Activated CD4-positive, alpha-beta T cell treated with anti-CD3 and anti-CD28 coated beads, Interleukin-2, amount 50 U/mL, for 4 hours (primary cell): ENCODE measurements at places on chromosomes 7 and 10.

- no peak for DNase-seq
Observed at GRCh38 chr10:114810926-114811325, 10.7 kb upstream of the FHIP2A start.

DNA sequence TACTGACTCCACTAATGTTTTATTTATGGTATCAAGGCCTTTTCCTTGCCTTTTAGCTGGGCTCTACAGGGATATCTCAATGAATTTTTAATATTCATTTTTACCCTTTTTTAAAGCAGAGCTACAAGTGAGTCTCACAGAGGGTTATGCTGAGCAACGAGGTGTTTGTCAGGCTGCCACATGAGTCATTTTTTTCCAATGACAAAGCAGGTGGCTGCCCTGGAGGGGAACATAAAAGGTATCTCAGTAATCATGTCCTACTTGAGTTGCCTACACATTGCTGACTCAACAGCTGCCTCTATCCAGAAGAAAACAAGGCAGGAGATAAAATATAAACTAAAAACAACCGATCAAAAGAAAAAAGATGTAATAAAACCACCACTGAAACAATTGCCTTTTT is 1004.9 kb upstream of the POT1 start:
- no peak for DNase-seq

GRCh38 chr10:101447477-101447876 is 93.5 kb downstream of the BTRC start:
- DNase-seq: no peak

GRCh38 chr7:11817111-11817740 is 14.8 kb downstream of the THSD7A start:
- no peak for DNase-seq

DNA sequence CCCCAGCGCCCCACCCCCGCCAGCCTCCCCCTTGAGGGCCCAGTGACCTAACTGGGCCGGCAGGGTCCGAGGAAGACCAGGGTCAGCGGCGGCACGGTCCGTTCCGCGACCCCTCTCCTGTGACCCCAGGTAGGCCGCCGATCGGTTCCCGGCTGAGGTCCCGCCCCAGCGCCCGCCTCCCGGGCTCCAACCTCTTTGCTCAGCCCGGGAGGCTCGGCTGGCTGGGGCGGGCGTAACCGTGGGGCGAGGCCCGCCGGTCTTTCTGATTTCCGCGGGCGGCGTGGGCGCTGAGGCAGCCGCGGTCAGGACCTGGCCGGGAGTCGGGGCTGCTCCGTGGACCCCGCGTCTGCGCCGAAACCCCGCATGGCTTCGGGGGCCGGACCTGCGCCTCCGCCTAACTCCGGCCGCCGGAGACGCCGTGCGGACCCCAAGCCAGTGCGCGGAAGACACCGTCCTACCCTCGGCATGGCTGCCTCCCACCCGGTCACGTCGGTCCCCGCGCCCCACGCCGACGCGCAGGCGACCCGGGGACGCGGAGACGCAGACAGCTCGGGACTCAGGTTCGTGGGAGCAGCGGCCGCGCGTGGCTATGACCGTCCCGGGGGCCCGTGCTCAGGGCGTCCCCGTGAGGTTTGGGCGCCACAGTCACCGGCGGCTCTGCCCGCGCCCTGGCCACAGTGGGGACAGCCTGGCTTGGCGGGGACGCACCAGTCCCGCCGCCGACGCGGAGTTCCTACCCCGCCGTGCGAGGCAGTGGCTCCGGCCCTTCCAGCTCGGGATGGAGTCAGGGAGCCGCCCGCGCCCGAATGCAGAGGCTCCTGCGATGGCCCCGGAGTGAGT is 1.0 kb upstream of the VENTX start:
- no peak for DNase-seq

- no peak for DNase-seq
Observed at GRCh38 chr10:62810156-62810902, 5.8 kb downstream of the ADO start.

DNA sequence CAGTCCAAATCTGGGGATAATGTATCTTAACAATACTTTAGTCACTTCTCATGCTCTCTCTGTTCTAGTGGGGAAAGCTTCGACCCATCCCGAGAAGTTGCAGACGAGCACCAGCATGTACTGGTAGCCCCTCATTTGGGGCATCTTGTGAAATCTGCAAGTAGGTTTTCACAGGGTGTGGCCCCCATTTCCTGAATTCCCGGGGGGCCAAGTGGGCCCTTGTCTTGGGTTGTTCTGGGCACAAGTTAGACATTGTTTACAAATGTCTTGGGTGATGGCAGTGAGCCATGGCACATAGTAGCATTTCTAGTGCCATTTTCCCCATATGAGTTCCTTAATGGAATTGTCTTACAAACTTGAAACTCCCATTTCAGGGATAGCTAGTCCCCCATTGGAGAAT is 216.7 kb upstream of the KCND2 start:
- no peak for DNase-seq

DNA sequence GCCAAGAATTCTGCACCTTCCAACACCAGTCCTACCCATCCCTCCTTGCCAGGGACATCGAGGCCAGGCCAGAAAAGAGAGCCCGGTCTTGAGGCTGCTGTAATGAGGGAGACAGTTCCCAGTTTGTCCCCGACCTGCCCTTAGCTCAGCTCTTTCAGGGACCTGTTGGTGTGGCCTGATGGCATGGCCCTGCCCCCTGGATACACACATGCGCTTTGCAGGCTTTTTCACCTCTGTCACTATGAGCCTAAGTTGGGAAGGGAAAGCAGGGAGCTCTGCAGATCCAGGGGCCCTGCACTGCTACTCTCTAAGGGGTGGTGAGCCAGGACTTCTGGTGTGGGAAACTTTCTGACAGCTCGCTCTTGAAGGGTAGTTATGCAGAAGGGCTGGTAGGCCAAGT is 2.1 kb downstream of the SCD start:
- DNase-seq: no peak

- no peak for DNase-seq
Observed at GRCh38 chr7:35694161-35694783, 663 bp downstream of the HERPUD2 start.

DNA sequence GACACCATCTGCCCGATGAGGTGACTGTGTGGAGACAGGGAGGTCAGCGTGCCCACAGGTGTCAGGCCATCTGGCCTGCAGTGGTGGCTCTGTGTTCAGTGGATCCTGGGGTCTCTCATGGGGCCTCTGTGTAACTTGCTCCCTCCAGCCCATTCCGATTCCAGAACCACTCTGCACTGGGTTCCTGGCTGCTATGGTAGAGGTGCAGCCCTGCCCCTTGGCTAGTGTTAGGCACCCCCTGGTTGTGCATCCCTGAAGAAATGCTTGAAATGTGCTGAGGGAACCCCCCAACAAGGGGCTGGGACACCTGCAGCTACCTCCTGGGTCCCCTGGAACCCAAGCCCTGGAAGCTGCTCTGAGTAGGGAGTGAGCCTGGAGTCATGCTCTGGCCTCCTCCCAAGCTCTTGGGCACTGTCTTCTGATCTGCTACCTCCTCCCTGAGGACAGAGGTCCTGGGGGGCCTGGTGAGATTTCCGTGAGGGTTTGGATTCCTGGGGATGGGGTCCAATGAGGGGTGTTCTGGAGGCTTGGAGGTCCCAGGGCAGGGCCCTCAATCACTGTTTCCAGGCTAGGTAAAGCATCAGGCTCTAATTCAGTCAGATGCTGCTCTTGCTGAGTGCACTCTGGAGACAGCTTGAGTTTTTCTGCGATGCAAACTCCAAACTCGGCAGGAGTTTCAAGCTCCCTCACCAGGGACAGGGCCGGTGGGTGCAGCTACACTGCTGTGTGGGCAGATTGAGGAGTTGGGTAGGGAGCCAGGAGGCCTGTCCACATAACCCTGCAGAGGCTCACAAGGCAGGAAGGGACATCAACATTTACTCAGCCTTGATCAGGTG is 27.7 kb downstream of the RAMP3 start:
- no peak for DNase-seq

GRCh38 chr7:138745189-138745588 is 44.0 kb upstream of the SVOPL start:
- DNase-seq: no peak

DNA sequence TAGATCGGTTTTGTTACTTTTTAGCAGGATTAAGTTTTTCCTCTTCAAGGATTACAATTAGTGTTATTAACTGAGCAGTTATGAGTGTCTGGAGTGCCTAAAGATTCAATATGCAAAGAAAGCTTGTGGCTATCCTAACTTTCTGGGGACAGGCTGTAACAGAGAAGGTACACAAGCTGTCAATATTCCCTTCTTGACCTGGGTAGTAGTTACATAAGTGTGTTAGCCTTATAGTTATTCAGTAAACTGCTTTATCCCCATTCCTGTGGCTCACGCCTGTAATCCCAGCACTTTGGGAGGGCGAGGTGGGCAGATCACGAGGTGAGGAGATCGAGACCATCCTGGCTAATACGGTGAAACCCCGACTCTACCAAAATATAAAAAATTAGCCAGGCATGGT is 31.6 kb downstream of the ATAD1 start:
- DNase-seq: no peak

GRCh38 chr10:87640043-87640442 is 19.6 kb upstream of the PAPSS2 start:
- DNase-seq: no peak

GRCh38 chr10:91879515-91880170 is 29.6 kb downstream of the FGFBP3 start:
- no peak for DNase-seq

DNA sequence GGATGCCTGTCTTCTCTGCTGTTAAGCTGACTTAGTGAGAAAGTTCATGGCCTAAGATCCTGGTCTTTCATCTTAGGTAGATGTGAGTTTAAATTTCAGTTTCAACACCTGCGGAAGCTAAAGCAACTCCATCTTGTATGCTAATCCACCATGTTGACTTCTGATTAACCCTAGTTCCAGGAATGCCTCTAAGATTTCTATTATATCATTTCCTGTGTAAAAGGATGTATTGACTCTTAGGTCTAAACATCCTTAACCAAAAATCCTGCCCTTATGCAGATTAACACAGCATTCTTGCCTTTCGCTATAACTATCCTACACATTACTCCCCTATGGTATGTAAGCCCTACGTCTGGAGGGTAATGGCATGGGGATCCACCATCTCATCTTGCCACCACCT is 94.4 kb upstream of the CCDC6 start:
- no peak for DNase-seq

- DNase-seq: no peak
Observed at GRCh38 chr10:42875798-42876341, 93.3 kb downstream of the BMS1 start.

GRCh38 chr10:48634198-48634983 is 29.5 kb upstream of the ARHGAP22 start:
- DNase-seq: no peak

DNA sequence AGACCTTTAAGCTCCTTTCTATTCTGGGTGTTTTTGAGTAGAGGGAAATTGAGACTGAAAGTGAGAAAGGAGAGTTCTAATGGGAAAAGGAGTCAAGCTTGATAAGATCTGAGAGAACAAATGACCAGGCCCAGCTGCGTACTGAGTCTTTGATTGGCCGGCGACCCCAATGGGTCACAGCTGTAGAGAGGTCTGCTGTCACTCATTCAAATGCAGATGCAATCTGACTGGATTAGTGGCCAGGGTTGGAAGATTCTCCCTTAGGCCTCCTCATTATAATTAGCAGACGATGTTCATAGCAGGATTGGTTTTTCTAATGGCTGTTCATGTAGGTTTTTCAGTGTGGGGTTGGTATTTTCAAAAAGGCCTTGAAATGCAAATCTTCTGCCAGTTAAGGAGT is 127.2 kb upstream of the SLC25A13 start:
- DNase-seq: no peak
